Activated T-helper 17 cell treated with anti-CD3 and anti-CD28 coated beads, Interleukin-2, amount 50 U/mL, for 72 hours (primary cell): ENCODE measurements at places on chromosomes 7 and 10. TPM values are rescaled to one million over a fixed set of nuclear protein-coding genes. Genes with fewer than 3 reads are reported as not detected.

The SH2B2 gene
- total RNA-seq = 14.2 TPM

The WIPF3 gene
- total RNA-seq = not detected

The VWDE gene
- 10.5 TPM for total RNA-seq

The CABCOCO1 gene
- not detected for total RNA-seq

The FAM221A gene
- 8.3 TPM for total RNA-seq

The GPR15LG gene
- total RNA-seq = not detected

The EPO gene
- total RNA-seq = not detected

The IDI2 gene
- total RNA-seq = not detected

The PRKCQ gene
- 37.8 TPM for total RNA-seq

The DYNC1I1 gene
- not detected for total RNA-seq

The PRPF18 gene
- total RNA-seq = 22.5 TPM

The ENO4 gene
- not detected for total RNA-seq

The SFRP4 gene
- total RNA-seq = not detected

The LRRN3 gene
- 30.4 TPM for total RNA-seq

The ADARB2 gene
- total RNA-seq = not detected

The VSTM4 gene
- 0.13 TPM for total RNA-seq

The SLC29A3 gene
- 3.4 TPM for total RNA-seq

The EIF5AL1 gene
- total RNA-seq = 0.26 TPM

The SEMA3E gene
- not detected for total RNA-seq

The NRG3 gene
- not detected for total RNA-seq

The OR2A42 gene
- not detected for total RNA-seq

The CD36 gene
- total RNA-seq = not detected

The YAE1 gene
- total RNA-seq = 13.9 TPM

The ADIRF gene
- total RNA-seq = not detected

The CDK14 gene
- total RNA-seq = 1.4 TPM

The ASIC3 gene
- 9.0 TPM for total RNA-seq

The CASTOR2 gene
- total RNA-seq = 3.8 TPM

The CPN1 gene
- not detected for total RNA-seq

The ANKRD7 gene
- 0.45 TPM for total RNA-seq

The NUTM2E gene
- not detected for total RNA-seq

The CALCR gene
- not detected for total RNA-seq

The CREM gene
- 126 TPM for total RNA-seq

The FAM149B1 gene
- total RNA-seq = 12.6 TPM

The EXOSC1 gene
- 54.2 TPM for total RNA-seq

The SPDYE2B gene
- not detected for total RNA-seq

The CYP3A4 gene
- total RNA-seq = not detected

The NKX2-3 gene
- not detected for total RNA-seq

The LRRD1 gene
- total RNA-seq = not detected
